NCI-H2227 treated with DMSO at 0.1 percent for 48 hours (cell line): ENCODE measurements at places on chromosomes 5 and 9.

DNA sequence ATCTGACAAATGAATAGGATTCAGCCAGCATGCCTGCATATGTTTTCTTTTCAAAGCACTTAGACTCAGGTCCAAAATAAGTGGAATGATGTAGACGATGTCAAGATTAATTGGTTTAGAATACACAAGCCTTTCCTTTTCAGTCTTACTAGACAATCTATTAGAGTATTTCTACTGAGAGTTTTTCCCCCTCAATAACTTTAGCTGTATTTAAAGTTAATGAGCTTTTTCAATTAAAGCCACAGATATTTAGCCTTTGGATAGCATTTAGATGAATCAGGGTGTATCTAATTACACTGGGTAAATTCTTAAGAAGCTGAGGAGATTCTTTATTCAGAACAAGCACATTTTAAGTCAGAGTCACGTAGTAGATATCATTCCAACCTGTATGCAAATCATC is 198.7 kb upstream of the MPDZ start:
- no peak for DNase-seq

GRCh38 chr9:80320480-80320879 is 748.7 kb downstream of the TLE4 start:
- DNase-seq, result no peak

DNA sequence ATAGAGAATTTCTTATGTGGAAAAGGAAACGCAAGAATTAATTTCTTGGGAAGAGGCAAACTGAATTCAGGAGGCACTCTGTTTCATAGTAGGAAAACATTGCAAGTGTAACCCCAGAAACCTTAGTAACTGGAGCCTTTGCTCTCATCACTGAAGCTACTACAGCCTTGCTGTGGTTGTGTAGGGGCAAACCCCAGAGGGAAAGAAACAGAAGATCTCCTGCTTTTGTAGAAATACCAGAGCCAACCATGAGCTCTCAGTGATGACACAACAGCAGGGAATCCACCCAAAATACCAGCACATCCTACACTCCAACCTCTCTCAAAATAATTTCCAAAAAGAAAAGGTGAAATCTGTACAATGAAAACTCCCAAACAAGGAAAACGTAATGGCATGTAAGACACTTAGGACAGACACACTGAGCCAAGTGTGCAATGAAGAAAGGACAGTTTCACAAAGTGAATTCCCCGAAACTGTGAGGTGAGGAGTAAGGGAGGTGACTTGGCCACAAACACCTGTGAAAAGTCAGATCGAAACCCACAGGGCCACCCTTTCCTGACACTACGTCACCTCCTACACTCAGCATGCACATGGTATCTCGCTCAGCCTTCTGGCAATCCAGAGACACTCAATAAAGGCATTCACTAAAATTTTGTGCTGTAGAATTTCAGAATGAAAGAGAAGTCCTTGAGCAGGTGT is 8.5 kb upstream of the ACSL6 start:
- DNase-seq, result no peak

DNA sequence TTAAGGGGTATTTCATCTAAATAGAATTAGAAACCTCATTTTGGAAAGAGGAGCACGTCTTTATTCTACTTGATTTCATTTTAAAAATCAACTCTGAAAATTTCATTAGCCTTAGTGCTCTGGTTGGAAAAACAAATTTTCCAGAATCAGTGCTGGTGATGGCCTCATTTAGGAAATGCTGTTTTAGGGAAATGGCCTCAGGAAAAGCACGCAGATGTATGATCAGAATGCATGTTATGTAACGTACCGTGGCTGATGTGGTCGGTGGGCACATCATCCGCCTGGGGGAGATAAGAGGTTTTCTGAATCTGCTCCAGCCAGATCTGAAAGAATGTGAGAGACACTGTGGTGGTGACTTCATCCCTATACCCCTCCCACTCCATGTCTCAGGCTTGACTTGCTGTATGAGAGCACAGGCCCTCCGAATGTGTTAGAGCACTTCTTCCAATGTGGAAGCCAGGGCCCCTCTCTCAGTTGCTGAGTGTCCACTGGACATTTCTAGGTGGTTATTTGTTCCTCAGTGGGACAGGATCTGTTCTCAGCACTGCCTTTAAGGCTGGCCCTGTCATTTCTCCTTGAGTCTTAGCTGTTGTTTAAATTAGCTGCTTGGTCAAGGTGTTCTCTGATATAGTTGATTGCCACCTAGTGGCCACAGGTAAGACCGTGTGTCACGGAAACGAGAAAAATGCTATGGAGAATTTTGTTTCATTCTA is 96.5 kb downstream of the ARHGAP26 start:
- peak; percentile 44 for DNase-seq

DNA sequence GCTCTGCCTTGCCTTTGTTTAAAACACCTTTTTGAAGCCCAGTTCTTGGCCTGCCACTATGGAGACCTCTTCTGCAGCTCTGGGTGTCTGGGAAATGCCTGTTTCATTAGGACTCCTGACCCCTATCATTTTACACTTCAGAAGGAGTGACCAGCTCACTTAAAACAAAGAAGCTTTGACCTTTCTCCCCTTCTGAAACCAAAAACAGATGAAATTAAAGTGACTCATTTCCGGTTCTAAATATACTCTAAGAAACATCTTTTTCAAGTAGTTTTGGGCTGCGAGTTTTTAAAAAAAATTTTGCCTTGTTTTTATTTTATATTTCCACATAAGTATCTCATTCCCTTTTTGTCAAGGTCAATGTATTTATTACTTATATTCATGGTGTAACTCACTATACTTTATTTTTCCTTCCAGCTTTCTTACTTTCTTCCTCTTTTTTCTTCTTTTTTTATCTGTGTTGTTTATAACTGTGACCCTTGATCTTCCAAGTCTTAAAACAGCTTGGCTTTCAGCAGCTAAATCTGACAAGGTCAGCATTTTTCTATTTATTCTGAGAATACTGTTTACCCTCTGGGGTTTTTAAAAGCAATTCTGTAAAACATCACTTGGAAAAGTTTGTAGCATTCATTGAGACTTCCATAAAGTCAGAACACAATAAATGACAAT is 672.9 kb downstream of the NR2F1-AS1 start:
- DNase-seq, result no peak

GRCh38 chr5:124707520-124707919 is 38.9 kb downstream of the ZNF608 start:
- no peak for DNase-seq

GRCh38 chr9:89522261-89522958 is 24.5 kb upstream of the SEMA4D start:
- DNase-seq, result no peak

DNA sequence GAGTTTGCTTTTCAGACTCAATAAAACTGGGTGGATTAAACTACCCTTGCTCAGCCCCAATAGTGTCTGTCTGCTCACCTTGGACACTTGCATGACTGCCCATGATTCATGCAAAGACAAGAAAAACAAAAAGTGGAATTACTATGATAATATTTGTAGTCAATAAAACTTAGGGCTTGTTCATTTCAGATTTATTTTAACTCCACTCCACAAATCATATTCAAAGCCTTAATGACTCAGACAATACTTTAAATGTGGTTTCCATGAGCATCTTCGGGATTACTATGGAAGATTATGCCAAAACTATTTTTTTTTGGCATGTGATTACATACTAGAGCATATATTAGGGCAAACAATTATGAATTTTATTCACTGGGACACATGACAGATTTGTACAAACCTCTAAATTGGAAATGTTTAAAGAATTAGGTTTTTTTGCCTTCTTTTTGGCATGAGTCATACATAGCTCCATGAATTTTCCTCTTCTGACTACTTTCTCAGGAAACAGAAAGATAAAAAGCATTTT is 468.9 kb downstream of the ACTL7B start:
- no peak for DNase-seq

DNA sequence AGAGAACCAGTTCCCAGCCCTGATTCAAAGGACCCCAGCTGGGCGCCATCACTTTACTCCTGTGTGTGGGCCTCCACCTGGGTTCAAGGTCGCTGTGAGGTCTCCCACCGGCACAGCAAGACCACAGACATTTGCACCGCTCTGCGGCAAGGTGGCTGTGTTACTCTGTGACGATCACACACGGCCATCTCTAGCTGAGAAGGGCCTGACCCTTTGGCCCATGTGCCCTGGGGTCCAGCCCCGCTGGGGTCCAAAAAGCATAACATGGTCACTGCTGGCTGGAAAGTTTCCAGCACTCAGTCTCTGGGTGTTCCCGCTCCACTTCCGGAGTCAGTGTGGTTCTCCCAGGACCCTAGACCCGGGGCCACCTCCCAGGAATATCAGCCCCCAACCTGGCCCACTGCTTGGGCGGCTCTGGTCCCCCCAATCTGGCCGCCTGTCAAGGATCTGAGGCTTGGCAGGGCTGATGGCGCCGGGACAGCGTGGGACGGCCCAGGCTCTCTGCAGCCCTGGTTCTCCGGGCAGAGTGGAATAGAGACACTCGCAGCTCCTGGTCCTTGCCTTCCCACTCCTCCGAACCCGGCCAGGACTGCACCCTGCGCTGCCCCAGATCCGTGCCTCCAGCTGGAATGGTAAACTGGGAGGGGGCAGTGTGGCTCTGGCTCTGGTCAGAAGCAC is 3.9 kb upstream of the LMX1B start:
- DNase-seq, result no peak

GRCh38 chr9:78365748-78366697 is 69.1 kb downstream of the PSAT1 start:
- peak; percentile 19 for DNase-seq

- DNase-seq, result no peak
These were observed 171.1 kb downstream of the ARHGAP26 start for GRCh38 chr5:142941245-142941644.

DNA sequence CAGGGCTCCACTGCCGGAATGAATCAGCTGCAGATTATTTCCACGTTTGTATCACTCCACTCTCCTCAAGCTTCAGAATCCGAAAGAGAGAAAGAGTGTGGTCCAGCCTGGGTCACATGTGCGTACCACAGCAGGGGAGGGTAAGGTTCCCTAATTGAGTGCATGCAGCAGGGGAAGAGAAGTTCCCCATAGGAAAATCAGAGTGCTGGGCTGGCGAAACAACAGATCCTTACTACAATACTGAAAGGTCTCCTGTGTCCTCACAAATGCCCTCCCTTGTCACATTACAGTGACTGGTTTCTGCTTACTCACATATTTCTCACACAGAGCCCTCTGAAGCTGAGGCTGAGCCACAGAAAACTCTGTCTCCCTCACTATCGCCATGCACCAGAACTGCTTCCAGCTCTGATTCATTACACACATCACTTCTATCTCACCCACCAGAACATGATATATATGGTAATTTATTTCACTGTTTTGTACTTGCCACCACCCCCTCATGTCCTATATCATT is 532.2 kb upstream of the TUSC1 start:
- no peak for DNase-seq

GRCh38 chr9:113737517-113738271 is 138.4 kb upstream of the ZNF618 start:
- DNase-seq, result peak; percentile 31

DNA sequence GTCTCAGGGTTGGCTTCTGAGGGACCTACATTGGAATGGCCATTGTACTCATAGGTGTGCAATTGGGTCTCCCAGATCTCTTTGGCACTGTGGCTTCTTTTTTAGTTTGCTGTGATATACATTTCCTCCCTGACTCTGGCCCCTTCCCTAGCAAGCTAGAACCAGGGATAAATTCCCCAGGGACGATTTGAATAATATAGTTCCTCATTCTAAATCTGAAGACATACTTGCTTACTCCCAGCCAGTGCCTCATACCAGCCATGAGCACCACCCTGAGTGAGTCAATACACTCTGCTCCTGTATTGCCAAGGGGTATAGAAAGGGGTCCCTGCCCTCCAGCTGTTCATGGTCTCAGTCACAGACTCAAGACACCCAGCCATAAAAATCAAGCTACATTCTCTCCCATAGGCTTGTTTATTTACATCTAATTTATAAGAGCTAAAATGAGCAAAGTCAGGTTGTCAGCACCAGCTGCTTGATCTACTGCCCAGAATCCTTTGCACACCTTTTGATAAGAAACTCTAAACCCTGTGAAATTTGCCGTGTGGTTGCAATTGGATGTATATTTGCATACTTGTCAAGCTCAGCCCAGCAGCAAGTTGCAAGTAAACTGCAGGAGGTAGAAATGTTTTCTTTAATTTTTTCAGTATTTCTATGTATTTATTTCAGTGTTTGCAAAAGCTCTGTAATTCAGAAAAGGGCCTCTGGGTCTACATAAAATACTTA is 219.9 kb upstream of the IRX1 start:
- no peak for DNase-seq

- DNase-seq, result no peak
These were observed 216.8 kb upstream of the RGMB start for GRCh38 chr5:98556712-98557111.

- DNase-seq, result peak; percentile 35
These were observed 363.3 kb upstream of the RPS23 start for GRCh38 chr5:82641331-82642003.

- no peak for DNase-seq
These were observed 54.1 kb downstream of the MRPS30 start for GRCh38 chr5:44862808-44863207.
